Neural progenitor cell (in vitro differentiated cells): ENCODE measurements at places on chromosomes 11 and 22. TPM values are rescaled to one million over a fixed set of nuclear protein-coding genes. Genes with fewer than 3 reads are reported as not detected.

- H3K27ac ChIP-seq = no peak overlapping the region
- DNase-seq = no peak
- no peak overlapping the region for H3K4me3 ChIP-seq
- H3K27me3 ChIP-seq = no peaks in the 10 kb centered on the region
- peaks cover 23% of the 10 kb centered on the region for H3K4me1 ChIP-seq
Observed at GRCh38 chr11:57571606-57572005, 4.1 kb upstream of the UBE2L6 start.

RIN1 gene
- total RNA-seq = 0.56 and 2.6 TPM in 2 replicates

DNA sequence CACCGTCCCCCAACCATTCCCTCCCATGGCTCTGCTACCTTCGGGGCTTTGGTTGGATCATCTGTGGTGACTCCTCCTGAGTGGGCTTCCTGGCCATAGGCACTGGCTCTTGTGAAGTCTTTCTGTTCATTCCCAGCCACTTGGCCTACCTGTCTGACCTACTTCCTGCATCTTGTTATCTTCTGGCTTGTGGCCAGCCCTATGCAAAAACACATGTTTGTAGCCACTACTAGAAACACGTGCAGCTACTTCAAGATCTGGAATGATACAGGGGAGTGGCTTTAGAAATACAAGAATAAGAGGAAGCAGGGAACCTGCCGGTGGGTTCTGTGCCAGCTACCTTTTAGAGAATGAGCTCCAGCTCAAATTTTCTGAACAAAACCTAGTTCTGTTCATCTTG is 20.9 kb downstream of the RCOR2 start:
- H3K4me1 ChIP-seq = no peaks in the 10 kb centered on the region
- DNase-seq = no peak
- no peak overlapping the region for H3K27ac ChIP-seq
- H3K27me3 ChIP-seq = no peaks in the 10 kb centered on the region
- H3K36me3 ChIP-seq = no peaks in the 10 kb centered on the region

TRIM5 gene
- 24.5 and 26.7 TPM in 2 replicates for total RNA-seq

- H3K4me1 ChIP-seq = no peaks in the 10 kb centered on the region
- DNase-seq = no peak
- no peaks in the 10 kb centered on the region for H3K36me3 ChIP-seq
- H3K27me3 ChIP-seq = no peaks in the 10 kb centered on the region
Observed at GRCh38 chr11:130370845-130371590, 56.3 kb upstream of the ZBTB44 start.

GRCh38 chr22:45563362-45564040 is 60.8 kb downstream of the FBLN1 start:
- H3K4me1 ChIP-seq = no peaks in the 10 kb centered on the region
- no peaks in the 10 kb centered on the region for H3K27me3 ChIP-seq

DNA sequence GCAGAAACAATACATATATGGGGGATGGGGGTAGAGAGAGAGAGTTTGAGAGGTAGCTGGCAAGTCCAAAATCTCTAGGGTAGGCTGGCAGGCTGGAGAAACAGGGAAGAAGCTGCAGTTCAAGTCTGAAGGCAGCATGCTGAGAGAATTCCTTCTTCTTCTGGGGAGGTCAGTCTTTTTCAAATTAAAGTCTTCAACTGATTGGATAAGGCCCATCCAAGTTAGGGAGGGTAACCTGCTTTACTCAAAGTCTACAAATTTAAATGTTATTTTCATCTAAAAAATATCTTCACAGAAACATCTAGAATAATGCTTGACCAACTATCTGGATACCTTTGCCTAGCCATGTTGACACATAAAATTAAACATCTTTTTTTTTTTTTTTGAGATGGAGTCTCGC is 2.9 kb upstream of the TREH start:
- no peak overlapping the region for H3K4me3 ChIP-seq
- DNase-seq = no peak
- H3K36me3 ChIP-seq = no peaks in the 10 kb centered on the region
- no peaks in the 10 kb centered on the region for H3K4me1 ChIP-seq
- H3K27me3 ChIP-seq = no peaks in the 10 kb centered on the region
- no peak overlapping the region for H3K27ac ChIP-seq

GRCh38 chr22:30602049-30602448 is 4.9 kb upstream of the TCN2 start:
- no peak overlapping the region for H3K4me3 ChIP-seq
- peaks cover 9% of the 10 kb centered on the region for H3K4me1 ChIP-seq
- no peaks in the 10 kb centered on the region for H3K36me3 ChIP-seq
- no peak overlapping the region for H3K27ac ChIP-seq
- H3K27me3 ChIP-seq = no peaks in the 10 kb centered on the region

ABCC8 gene
- 0.32 and 4.2 TPM in 2 replicates for total RNA-seq

APOL5 gene
- total RNA-seq = not detected in 2 replicates

DNA sequence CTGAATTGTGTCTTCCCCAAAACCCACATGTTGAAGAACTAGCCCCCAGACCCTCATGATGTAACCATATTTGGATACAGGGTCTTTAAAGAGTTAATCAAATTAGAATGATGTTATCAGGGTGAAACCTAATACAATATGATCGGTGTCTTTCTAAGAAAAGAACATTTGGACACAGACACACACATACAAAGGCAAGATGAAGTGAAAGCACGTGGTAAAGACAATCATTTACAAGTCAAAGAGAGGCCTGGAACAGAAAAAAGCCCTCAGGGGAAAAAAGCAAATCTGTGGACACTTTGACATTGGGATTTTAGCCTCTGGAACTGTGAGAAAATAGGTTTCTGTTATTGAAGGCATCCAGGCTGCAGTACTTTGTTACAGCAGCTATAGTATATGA is 733.4 kb downstream of the JRKL start:
- no peak for DNase-seq
- no peaks in the 10 kb centered on the region for H3K36me3 ChIP-seq
- H3K27ac ChIP-seq = no peak overlapping the region

DNA sequence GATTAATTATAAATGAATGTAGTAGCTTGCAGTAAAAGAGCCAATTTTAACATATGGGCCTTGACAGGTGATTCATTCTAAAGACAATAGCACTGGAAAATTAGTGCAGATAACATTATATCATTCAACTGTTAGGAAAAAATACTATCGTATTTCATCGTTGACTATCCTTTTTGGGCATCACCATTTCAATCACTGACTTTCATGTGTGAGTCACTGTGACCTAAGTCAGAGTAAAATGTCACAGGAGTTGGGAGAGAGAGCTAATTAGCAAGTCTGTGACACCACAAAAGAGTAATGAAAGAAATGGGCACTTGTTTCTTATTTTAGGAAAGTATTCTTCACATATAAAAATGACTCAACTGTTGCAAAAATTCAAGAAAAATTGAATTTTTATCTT is 253.8 kb upstream of the CNTN5 start:
- no peak overlapping the region for H3K4me3 ChIP-seq
- H3K27ac ChIP-seq = no peak overlapping the region
- DNase-seq = no peak
- no peaks in the 10 kb centered on the region for H3K36me3 ChIP-seq
- no peaks in the 10 kb centered on the region for H3K4me1 ChIP-seq

DNA sequence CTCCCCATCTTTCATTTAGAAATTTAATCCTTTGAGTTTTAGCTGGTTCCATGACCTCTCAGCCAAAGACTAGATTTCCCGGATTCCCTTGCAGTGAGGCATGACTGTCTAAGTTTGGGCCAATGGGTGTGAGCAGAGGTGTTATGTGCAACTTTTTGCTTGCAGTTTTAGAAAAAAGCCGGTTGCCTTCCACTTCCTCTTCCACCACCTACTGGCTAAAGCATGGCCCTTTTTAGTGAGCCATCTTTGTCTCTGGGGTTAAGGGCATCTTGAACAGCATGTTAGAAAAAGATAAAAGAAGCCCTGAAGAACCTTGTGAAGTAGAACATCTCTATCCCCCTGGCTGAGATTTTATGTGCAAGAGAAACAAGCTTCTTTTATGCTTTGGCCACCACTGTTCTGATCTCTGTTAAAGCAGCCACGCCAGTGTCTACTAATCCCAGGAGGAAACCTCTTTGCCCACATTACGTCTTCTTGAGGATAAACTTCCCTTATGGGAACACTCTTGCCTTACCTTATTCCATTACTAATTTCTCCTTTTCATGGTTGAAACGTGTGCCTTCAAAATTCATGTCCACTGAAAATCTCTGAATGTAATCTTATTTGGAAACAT is 279.9 kb downstream of the TENM4 start:
- peak; percentile 46 for DNase-seq
- no peaks in the 10 kb centered on the region for H3K4me1 ChIP-seq
- no peaks in the 10 kb centered on the region for H3K27me3 ChIP-seq

SMTNL1 gene
- 0.28 TPM in 1 of 2 replicates, not detected in the other for total RNA-seq

CNTF gene
- total RNA-seq = 1.6 and 4.2 TPM in 2 replicates

GRCh38 chr22:18970176-18970947 is 34.3 kb upstream of the PRODH start:
- H3K4me1 ChIP-seq = no peaks in the 10 kb centered on the region
- DNase-seq = peak; percentile 86
- H3K27me3 ChIP-seq = peaks cover 10% of the 10 kb centered on the region
- no peaks in the 10 kb centered on the region for H3K36me3 ChIP-seq
- peak overlapping the region; percentile 97 for H3K4me3 ChIP-seq

DNA sequence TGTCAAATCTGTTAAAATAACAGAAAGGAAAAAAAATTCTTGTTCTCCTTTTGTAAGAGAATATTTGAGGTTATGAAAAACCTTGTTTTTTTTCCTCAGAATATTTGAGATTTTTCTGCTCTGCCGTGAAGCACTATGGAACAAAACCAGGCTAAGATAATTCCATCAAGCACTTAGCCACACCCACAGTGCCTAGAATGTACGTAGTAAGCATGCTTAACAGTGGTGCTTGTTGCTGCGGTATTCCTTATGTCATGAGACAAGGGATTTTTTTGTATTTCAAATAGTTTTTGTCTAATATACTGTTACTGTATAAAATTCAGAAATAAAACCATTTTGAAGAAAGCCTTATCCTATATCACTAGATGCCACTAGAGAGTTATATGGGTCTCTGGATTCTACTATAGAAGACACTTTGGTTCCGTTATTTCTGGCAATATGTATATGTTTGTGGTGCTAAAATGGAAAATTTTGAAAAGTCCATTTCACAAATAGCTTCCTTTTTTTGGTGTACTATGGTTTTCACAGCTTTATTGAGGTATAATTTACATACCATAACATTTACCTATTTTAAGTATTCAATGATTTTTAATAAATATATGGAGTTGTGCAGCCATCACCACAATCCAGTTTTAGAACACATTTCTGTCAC is 23.7 kb downstream of the PDHX start:
- H3K4me3 ChIP-seq = no peak overlapping the region
- H3K27me3 ChIP-seq = no peaks in the 10 kb centered on the region
- no peaks in the 10 kb centered on the region for H3K36me3 ChIP-seq

DNA sequence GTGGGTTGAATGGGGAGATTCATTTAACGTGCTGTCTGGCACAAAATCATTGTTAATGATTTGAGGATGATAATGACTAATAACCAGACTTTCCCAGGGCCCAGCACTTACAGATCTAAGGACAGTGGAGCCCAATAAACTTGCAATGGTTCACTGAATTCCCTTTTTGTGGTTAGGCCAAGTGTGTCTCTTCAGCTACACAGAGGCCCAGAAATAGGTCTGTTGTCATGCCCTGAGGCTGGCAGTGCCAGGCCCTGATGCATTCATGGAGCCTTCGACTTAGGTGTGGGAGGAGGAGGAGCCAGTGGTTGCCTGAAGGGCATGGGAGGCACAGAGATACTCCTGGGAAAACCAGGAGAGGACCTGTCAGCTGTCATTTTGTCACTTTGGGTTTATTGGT is 56.1 kb downstream of the KIAA1671 start:
- no peak overlapping the region for H3K4me3 ChIP-seq
- H3K4me1 ChIP-seq = peaks cover 10% of the 10 kb centered on the region
- no peak overlapping the region for H3K27ac ChIP-seq
- H3K36me3 ChIP-seq = no peaks in the 10 kb centered on the region
- DNase-seq = no peak

MS4A4A gene
- not detected in 2 replicates for total RNA-seq

GRCh38 chr11:22371160-22371559 is 33.0 kb downstream of the SLC17A6 start:
- no peaks in the 10 kb centered on the region for H3K36me3 ChIP-seq
- H3K27me3 ChIP-seq = no peaks in the 10 kb centered on the region
- H3K4me3 ChIP-seq = no peak overlapping the region
- H3K4me1 ChIP-seq = peaks cover 17% of the 10 kb centered on the region
- H3K27ac ChIP-seq = no peak overlapping the region
- peak; percentile 59 for DNase-seq

- H3K36me3 ChIP-seq = no peaks in the 10 kb centered on the region
- no peak overlapping the region for H3K4me3 ChIP-seq
- no peak overlapping the region for H3K27ac ChIP-seq
- no peaks in the 10 kb centered on the region for H3K4me1 ChIP-seq
- DNase-seq = no peak
- H3K27me3 ChIP-seq = no peaks in the 10 kb centered on the region
Observed at GRCh38 chr11:122348659-122349409, 232.8 kb upstream of the BLID start.

GRCh38 chr11:102012946-102013345 is 34.3 kb upstream of the CFAP300 start:
- no peaks in the 10 kb centered on the region for H3K27me3 ChIP-seq
- no peak overlapping the region for H3K27ac ChIP-seq
- H3K4me3 ChIP-seq = no peak overlapping the region
- no peaks in the 10 kb centered on the region for H3K36me3 ChIP-seq

DNA sequence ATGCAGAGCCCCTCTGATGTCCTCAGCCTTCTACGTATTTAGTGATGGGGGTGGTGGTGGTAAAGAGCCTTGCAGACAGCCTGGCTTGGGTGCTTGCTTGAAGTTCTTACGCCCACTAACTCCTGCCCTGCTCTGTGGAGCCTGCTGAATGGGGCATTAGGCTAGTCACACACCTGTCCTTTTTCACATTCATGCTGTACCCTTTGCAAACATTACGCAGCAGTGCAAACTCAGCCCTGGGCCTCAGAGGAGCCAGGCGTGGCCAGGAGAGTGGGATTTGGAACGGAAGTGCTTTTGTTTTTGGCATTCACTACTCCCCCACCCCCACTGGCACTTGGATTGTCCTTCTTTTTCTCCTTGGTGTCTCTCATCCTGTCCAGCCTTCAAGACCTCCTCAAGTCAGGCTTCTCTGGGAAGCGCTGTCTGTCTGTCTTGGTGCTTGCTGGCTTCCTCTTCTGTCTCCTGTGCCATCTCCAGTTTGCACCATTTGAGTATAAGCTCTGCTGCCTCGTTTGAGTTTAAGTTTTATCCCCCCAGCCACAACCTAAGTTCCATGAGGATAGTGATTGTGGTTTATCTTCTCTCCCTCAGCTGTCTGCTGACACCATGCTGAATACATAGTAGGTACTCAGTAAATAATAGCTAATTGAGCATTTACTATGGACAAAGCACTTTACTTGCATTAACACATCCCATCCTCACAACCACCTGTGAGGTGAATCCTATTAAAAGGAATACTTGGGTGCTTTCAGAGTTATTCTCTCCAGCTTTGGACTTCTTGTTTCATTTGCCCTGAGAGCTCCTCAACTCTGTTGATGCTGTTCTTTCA is 26.7 kb downstream of the ZBTB16 start:
- no peak for DNase-seq
- H3K27ac ChIP-seq = no peak overlapping the region
- H3K4me1 ChIP-seq = peaks cover 69% of the 10 kb centered on the region

- H3K4me1 ChIP-seq = no peaks in the 10 kb centered on the region
- DNase-seq = no peak
- no peaks in the 10 kb centered on the region for H3K36me3 ChIP-seq
- H3K27ac ChIP-seq = no peak overlapping the region
- no peaks in the 10 kb centered on the region for H3K27me3 ChIP-seq
Observed at GRCh38 chr11:134701564-134702165, 289.6 kb upstream of the B3GAT1 start.
